ENCODE measurements at places on chromosomes 3 and 15.

GRCh38 chr3:39110041-39110639 is 2.7 kb downstream of the TTC21A start:
- DNase-seq: no peak

GRCh38 chr3:59854-60253 is 136.7 kb upstream of the CHL1 start:
- no peak for DNase-seq

DNA sequence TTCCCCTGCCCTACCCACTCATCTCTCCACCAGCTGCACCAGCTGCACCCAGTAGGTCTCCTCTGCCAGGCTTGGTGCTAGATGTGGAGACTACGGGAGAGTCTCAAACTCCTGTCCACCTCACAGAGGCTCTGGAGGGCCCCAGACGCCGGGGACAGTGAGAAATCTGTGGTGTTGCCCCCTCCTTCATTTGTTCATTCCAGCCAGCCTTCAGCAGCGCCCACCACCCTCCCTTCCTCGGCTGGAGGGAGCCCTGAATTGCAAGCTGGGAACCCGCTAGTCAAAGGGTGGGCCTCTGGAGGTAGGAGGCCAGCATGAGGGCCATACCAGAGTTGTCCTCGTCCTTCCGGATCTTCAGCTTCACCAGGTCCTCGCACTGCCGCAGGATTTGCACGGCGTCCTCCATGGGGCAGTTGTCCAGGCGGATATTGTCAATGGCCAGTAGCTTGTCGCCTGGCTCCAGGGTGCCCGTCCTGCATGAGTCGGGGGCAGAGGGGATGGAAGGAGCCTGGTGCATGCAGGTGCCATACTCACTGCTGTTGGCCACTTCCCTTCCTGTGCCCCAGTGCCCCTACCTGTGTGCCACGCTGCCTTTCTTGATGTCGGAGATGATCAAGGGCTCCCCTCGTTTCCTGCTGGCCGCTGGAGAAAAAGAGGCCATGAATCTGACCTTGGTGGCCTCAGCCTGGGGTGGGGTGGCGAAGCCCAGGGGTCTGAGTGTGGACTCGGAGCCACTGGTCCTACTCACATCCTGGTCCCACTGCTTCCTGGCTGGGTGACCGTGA is 29.1 kb downstream of the GRIP2 start:
- peak; percentile 74 for DNase-seq

- DNase-seq: no peak
Measured at GRCh38 chr3:124007186-124007585, 15.3 kb upstream of the ROPN1 start.

DNA sequence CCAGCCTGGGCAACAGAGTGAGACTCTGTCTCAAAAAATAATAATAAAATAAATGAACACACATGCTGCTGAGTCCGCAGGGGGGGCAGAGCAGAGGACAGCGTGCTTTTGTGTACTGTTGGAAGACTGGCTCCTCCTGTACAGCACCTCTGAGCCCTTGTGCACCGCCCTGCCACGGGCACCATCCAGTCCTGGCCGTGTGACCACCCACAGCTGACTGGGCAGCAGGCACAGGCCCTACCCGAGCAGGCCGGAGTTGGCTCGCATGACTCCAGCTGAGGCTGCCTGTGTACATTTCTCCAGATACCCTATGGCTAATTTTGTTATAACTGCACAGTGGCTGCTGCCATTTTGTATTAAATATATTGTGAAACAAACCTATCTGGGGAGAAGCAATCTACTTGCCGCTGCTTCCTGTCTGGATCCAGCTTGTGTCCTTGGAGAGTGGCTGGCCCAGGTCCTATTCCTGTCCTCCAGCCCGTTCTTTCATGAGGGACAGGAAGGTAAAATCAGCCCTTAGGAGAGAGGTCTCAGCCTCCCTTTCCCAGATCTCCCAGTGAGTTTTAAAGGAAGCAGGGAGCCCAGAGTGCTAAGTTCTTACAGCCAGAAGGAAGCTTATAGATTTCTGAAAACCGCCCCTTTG is 14.6 kb downstream of the IVD start:
- DNase-seq: no peak

DNA sequence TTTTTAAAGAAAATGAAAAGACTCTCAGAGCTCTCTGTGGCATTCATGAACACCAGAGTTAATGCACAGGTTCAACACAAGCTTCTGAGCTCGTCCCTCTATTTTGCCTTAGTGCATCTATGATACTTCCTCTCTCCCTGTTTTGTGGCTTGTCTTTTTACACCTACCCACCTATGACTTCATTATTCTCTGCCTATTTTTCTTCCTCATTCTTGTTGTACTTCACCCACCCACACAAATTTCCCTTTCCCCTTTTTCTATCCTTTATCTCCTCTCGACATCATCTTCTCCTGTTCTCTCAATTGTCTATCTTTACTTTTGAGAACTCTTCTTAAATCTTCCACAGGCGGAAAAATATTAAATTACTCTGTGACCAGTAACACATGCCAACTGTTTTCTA is 48.6 kb downstream of the OR5H15 start:
- no peak for DNase-seq

GRCh38 chr3:2826453-2826852 is 283.7 kb downstream of the IL5RA start:
- DNase-seq: no peak

GRCh38 chr3:37126856-37127255 is 47.5 kb downstream of the LRRFIP2 start:
- no peak for DNase-seq

GRCh38 chr15:41530363-41530956 is 13.6 kb downstream of the RPAP1 start:
- DNase-seq: no peak

DNA sequence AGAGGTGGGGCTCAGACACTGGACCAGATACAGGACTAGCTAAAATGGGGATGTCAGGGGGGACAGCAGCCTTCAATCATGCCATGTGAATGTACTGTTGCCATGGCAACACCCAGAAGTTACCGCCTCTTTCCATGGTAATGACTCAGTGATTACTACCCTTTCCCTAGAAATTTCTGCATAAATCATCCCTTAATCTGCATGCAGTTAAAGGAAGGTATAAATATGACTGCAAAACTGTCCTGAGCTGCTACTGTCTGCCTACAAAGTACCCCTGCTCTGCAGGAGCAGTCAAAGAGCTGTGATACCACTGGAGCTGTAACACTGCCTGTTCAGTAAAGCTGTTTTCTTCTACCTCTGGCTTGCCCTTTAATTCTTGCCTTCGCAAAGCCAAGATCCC is 168.2 kb downstream of the PEAK1 start:
- DNase-seq: no peak

DNA sequence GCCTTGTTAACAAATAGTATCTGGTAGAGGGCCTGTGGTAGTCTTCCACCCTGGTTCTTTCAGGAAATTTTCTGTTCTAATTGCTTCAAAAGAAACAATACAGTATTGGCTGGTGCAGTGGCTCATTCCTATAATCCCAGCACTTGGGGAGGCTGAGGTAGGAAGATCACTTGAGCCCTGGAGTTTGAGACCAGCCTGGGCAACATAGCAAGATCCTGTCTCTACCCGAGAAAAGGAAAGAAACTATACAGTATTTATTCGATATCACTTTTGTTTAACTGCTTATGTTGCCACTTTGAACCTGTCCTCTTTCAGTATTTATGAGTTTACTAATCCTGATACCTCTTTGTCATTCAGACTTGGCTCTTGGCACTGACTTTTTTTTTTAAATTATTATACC is 4.5 kb downstream of the MKRN2 start:
- no peak for DNase-seq

DNA sequence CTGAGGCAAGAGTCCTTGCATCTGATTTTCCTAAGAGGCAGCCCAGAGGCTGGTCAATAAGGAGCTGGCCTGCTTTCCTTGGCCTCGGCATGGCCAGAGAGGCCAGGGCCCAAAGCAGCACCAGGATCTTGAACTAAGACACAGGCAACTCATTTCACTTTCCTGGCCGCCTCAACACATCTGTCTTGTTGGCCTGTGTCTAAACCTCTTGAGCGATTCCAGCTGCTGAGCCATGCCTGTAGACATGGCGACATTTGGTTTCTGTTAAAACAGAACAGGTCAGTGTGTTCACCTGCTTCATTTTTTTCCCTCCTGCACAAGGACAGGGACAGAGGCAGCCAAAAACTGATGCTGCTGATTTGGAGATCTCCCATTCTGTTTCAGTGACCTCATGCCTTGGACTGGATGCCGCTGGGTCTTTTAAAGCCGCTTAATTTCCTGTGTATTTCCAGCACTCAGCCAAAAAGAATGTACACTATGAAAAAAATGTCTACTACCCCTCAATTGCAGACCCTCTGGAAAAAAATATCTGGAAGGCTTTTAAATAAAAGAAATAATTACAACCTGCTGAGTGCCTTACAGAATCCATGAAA is 266.6 kb upstream of the ICE2 start:
- no peak for DNase-seq

GRCh38 chr15:100241572-100242482 is 99.9 kb downstream of the ADAMTS17 start:
- no peak for DNase-seq

- DNase-seq: no peak
Measured at GRCh38 chr3:176655404-176656094, 541.7 kb downstream of the TBL1XR1 start.

DNA sequence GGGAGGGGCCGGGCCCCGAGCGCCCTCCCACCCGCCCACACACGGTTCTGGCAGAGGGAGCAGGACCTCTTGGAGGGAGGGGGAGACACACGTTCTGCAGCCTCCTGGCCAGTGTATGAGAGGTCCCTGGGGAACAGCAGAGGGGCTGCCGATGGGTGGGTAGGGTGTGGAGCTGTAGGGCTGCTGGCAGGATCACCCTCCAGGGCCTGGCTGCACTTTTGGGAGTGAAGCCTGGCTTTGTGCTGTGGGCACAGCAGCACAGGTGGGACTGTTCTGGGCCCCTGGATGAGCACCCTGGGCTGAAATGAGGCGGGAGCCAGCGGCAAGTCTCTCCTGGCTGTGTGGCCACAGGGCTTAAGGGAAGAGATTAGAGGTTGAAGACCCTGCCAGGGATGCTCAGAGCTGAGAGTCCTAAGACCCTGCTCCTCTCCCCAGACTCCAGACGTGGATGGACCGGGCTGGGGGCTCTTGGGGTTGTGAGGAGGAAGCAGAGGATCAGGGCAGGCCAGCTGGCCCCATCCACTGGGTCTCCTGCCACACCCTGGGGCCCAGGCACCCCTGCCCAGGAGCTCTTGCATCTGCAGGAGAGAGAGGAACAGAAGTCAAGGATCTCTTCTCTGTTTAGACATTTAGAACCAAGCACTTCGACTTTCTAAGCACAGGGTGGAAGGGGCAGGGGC is 45.2 kb downstream of the RGMA start:
- no peak for DNase-seq

- DNase-seq: peak; percentile 78
Measured at GRCh38 chr15:66292571-66293418, 573 bp upstream of the DIS3L start.
